ENCODE measurements at places on chromosomes 12 and 14. TPM values are rescaled to one million over a fixed set of nuclear protein-coding genes. Genes with fewer than 3 reads are reported as not detected.

DNA sequence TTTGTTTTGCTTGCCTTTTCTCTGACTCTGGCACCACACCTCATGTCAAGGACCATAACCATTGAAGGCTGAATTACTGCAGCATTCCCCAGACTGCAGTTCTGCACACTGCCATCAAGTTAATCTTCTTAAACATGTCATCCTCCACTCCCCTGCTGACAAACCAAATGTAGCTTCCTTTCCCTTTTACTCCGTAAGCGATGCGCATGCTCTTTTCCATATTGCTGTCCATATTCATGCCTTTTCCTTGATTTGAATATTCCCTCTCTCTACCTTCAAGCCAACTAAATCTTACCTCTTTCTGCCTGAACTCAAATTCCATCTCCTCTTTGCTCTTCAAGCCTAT lies 13.6 kb downstream of the GPX2 start:
- no peak for DNase-seq

GRCh38 chr12:94977766-94978468 lies 25.6 kb downstream of the NDUFA12 start:
- no peak for DNase-seq

GRCh38 chr14:85399186-85399585 lies 130.8 kb upstream of the FLRT2 start:
- DNase-seq = no peak

DNA sequence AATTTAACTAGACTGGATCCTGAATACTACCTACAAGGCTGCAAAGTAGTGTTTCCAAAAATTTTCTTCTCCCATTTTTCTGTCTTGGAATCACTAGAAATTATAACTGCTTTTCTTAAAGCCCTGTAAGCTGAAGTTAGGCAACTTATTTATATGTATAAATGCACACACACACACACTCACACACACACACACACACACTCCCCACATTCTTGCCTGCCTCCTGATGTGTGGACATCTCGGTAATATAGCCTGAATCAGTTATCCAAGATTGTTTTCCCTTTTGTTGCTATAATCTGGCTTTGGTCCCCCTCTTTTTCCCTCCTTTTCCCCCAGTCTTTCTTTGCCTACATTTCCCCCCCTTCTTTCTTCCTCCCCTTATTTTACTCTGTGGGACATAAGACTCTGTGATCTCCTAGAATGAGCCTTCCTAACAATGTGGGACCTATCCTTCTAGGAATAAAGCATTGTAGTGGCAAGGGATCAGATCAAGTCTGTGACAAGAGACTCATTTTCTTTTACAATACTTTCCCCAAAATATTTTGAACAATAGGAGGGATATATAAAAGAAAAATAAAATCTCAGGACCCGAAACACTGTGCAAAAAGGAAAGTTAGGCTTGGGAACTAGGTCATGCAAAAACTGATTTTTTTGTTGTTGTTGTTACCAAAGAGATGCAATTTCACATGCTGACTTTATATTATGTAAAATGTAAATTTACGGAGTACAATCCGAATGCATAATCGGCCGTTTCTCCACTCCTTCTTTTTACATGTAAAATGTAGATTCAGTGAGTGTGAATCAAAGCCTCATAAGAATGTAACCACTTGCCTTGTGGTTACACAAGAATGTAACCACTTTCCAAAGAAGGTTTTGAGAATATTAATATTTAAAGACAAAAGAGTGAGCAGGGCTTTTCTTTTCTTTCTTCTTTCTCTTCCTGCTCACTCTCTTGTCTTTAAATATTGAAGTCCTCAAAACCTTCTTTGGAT lies 26.3 kb upstream of the CD69 start:
- no peak for DNase-seq

NFE2 gene
- 6.2 TPM for total RNA-seq

CBLN3 gene
- total RNA-seq = 1.4 TPM

GRCh38 chr14:33332497-33332896 lies 393.8 kb downstream of the NPAS3 start:
- DNase-seq = no peak

BEST3 gene
- 1.5 TPM for total RNA-seq

DNA sequence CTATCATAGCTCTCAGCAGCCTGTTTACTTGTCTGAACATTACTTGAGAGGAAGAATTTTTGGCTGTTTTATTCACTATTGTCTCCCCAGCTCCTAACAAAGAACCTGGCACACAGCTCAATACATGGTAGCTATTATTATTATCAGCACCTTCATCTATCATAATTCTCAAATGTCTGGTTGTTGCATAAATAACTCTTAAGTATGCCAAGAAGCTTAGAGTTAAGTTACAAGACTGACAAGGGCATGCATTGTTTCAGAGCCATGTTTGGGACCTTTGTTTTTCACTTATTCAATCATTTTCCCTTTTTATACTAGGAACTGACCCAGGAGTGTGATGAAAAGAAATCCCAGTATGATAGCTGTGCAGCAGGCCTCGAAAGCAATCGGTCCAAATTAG lies 77.5 kb upstream of the ATP2A2 start:
- DNase-seq = no peak

RPGRIP1 gene
- total RNA-seq = 0.12 TPM

ANO6 gene
- 116 TPM for total RNA-seq

Data from Caco-2 (cell line).